ENCODE measurements at places on chromosomes 4 and X. TPM values are rescaled to one million over a fixed set of nuclear protein-coding genes. Genes with fewer than 3 reads are reported as not detected.

DNA sequence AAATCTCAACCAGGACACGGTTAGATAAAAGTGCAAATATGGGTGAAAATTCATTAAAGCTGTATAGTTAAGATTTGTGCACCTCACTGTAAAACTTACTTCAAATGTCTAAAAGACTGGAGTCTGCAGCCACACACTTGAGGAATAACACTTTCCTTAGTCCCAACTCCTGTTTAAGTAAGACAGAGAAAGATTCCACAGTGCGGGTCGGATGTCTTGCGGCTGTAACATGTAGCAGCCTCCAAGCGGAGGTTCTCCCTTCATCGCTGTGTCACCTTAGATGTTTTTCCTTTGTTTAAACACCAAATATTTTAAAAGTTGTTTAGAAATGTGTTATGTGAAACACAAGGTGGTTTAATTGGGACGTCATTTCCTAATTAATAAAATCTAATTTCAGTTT lies 905 bp upstream of the MAEA start:
- DNase-seq, result no peak

- no peak for DNase-seq
Observed at GRCh38 chrX:153884136-153884535, 1.8 kb downstream of the L1CAM start.

The HERC5 gene
- polyA plus RNA-seq, result 4.9 TPM

DNA sequence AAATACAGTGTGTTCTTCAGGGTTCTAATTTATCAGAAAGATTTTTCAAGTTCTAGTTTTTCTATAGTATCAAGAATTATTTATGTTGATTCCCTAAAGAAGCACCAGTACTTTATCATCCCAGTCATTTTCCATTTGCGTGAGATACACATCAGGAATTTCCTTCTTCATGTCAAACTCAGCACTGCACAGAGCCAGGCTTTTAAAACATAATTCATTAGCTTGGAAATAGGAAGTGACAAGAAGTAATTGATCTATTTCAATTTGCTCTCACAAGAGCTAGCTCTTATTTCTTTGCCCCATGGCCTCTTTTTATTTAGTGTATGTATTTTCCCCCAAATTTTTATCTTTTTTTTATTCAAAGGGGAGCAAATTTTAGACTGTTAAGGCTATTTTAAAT lies 13.0 kb upstream of the SLC10A4 start:
- no peak for DNase-seq

The CT45A3 gene
- not detected for polyA plus RNA-seq

- DNase-seq, result no peak
Observed at GRCh38 chr4:40372651-40373050, 37.5 kb downstream of the CHRNA9 start.

The MAGEB2 gene
- polyA plus RNA-seq, result not detected

GRCh38 chr4:185394568-185395237 lies 1.0 kb downstream of the LRP2BP start:
- no peak for DNase-seq

- DNase-seq, result no peak
Observed at GRCh38 chr4:80294206-80294605, 27.7 kb downstream of the FGF5 start.

GRCh38 chrX:129650183-129650689 lies 4.5 kb downstream of the APLN start:
- DNase-seq, result no peak

DNA sequence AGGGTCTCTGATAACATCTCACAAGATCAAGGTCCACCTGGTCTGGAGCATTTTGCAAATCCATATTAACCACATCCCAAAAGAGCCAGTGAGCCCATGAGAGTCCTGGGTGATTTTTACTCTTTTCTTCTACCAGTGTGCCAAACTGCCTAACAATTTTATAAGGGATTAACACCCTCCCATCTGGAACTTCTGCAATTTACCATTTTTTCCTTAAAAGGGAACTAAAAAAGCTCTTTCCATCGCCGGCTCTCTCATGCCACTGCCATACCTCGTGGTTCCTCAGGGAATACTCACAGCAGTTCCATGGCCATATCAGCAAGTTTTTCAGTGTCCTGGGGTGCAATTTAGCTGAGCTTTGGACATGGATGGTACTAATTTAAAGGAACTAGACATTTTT lies 55.7 kb downstream of the SEPSECS start:
- no peak for DNase-seq

DNA sequence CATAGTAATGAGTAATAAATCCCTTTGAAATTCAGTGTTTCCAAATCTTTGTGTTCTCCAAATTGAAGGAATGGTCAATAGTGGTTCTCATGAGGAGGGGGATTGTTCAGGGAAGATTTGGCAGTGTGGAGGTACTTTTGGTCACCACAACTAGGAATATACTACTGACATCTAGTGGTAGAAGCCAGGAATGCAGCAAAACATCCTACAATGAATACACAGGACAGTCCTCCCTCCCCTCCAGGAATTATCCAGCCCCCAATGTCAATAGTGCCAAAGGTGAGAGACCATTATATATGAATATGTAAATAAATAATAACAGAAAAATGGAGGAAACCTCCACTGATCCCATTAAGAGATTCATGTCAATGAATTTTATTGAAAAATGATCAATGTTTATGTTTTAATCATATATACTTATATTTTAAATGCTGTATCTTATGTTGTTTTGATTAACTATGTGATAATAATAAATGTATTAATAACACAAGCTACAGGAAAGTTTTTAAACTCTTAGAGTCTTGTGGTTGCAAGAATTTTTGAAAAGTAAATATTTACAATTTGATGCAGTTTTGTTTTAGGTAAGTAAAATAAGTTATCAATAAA lies 14.4 kb upstream of the FAM9A start:
- peak; percentile 30 for DNase-seq

DNA sequence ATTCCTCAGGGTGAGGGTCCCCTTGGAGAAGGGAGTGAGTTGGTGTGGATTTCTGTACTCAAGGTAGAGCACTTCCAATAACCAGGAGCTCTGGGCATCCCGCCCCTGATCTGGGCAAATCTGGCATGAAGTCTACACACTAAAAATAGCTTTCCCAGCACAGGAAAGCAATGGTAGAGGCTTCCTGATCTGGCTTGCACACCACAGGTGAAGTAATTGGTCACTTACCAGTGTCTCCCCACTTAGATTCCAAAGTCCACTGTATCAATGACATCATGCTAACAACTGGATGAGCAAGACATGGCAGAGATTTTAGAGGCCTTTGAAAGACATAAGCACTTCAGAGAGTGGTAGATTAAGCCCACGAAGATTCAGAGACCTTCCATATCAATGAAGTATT lies 17.8 kb upstream of the IDS start:
- DNase-seq, result no peak

GRCh38 chr4:120718979-120719566 lies 203.5 kb downstream of the PRDM5 start:
- DNase-seq, result no peak

- no peak for DNase-seq
Observed at GRCh38 chr4:176360446-176360845, 40.7 kb downstream of the SPCS3 start.

- DNase-seq, result no peak
Observed at GRCh38 chrX:46180258-46180687, 364.9 kb downstream of the ZNF674 start.

- no peak for DNase-seq
Observed at GRCh38 chr4:77092975-77093374, 17.2 kb upstream of the CCNI start.

- DNase-seq, result no peak
Observed at GRCh38 chr4:110635163-110635865, 12.4 kb upstream of the PITX2 start.

The F8A3 gene
- 7.6 TPM for polyA plus RNA-seq

DNA sequence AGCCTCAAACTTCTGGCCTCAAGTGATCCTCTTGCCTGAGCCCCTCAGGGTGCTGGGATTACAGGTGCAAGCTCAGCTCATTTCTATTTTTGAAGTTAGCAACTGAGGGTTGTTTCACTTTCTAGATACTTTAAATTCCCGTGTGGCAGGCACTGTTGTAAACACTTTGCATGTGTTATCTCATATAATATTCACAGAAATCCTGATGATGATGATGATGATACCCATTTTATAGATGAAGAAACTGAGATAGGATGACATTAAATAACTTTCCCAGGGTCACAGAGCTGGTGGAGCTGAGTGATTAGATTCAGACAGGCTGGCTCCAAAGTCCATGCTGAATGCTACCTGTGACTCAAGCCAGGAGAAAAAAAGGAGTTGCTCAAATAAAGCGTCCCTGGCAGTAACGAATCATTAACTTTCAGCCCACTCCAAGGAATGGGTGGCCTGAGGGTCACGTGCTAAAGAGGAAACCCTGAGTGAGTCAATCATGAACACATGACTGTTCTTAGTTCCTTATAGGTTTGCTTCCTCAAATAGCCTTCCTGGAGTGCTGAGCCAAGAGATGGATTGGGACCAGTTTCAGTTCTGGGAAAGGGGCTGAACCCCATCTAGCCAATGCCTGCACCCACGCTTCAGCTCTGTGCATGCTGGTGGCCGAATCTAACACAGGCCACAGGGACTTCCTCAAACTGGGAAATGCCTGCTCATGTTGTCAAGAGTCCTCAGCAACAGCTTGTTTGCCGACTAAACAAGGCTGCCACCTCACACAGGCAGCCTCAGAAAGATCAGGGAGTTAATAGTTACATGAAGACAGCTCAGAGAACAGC lies 52.8 kb downstream of the RBM47 start:
- DNase-seq, result peak; percentile 84

DNA sequence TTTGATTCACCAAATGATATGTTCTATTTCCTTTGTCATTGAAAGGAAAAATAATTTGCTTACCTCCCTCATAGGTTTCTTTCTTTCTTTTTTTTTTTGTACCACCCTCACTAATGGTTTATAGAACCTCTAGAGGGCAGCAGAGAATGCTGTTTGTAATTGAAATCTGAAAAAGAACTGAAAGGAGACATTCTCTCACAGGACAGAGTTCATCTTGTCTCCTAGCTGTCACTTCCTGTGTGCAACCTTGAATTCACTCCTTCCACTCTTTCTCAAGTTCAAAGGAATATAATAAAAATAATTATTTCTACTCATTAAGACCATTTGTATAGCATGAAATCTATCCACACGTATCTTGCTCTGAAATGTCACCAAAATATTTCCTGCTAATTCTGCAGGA lies 51.0 kb downstream of the GUCY1B1 start:
- DNase-seq, result peak; percentile 71

The VCX gene
- polyA plus RNA-seq, result 0.37 TPM

GRCh38 chr4:111954550-111954949 lies 190.7 kb upstream of the FAM241A start:
- DNase-seq, result no peak

Data from renal pelvis (tissue), 12 donors.